ENCODE measurements at places on chromosomes 7 and 10.

DNA sequence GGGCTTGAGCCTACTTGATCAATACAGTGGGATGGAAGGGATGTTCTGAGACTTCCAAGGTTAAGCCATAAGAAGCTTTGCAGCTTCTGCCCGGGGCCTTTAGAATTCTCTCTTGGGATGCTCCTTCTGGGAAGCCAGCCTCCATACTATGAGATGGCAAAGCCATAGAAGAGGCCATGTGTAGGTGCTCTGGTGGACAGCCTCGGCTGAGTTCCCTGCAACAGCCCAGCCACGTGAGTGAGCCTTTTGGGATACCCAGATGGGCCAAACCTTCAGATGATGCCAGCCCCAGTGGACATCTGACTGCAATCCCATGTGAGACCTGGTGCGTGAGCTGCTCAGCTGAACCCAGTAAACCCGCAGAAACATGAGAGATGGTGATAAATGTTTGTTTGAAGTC, 370.6 kb downstream of the RPS24 start:
- no peak for DNase-seq

GRCh38 chr7:1248143-1248915, 15.7 kb downstream of the UNCX start:
- no peak for DNase-seq

DNA sequence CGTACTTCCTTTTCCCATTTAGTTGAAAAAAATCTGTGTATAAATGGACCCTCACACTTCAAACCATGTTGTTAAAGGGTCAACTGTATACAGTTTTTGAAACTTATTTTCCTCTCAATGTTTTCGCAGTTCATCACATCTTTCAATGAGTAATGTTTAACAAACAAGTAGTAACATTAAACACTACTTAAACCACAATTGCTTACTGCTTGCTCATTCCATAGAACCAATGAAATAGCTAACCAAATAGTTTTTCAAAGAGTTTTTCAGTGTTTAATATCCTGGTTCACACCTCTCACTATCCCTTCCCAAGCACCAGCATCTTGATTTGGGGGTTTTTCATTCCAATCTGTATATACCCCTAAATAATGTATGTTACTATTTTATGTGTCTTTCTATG, 9.1 kb downstream of the SEM1 start:
- DNase-seq = no peak

- DNase-seq = no peak
Measured at GRCh38 chr7:157940497-157940896, 603.7 kb downstream of the DNAJB6 start.

GRCh38 chr7:110854651-110855050, 236.3 kb upstream of the LRRN3 start:
- no peak for DNase-seq

DNA sequence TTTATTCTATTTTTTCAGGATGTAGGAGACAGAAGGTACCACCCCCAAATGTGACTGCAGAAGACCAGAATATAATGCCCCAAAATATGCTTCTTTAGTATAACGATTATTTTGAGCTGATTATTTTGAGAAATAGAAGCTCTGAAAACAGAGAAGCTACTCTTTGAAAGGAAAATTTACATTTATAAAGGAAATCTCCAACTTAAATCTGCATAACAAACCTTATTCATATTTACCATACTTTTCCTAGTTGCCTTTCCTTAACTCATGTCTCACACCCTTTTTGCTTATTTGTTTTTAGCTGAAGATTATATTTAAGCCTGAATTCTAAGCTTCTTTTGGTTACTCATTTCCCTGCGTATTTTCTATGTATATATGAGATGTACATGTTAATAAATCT, 127.1 kb upstream of the THSD7A start:
- no peak for DNase-seq

DNA sequence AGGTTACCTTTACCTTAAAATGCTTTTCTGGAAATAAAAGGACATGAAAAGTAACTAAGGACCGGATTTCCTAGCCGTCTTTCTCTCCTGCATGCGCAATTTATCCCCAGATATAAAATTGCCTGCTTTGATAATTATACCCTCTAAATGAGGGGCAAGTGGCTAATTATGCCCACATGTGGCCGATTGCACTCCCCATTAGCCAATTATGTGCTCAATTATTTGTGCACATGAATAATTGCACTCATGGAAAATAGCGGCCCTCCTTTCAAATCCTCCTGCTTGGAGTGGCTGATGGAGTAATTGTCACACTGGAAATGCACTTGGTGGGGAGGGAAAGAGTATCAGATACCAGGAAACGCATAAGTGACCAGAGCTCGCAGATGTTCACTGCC, 66.4 kb upstream of the ATRNL1 start:
- DNase-seq = no peak

DNA sequence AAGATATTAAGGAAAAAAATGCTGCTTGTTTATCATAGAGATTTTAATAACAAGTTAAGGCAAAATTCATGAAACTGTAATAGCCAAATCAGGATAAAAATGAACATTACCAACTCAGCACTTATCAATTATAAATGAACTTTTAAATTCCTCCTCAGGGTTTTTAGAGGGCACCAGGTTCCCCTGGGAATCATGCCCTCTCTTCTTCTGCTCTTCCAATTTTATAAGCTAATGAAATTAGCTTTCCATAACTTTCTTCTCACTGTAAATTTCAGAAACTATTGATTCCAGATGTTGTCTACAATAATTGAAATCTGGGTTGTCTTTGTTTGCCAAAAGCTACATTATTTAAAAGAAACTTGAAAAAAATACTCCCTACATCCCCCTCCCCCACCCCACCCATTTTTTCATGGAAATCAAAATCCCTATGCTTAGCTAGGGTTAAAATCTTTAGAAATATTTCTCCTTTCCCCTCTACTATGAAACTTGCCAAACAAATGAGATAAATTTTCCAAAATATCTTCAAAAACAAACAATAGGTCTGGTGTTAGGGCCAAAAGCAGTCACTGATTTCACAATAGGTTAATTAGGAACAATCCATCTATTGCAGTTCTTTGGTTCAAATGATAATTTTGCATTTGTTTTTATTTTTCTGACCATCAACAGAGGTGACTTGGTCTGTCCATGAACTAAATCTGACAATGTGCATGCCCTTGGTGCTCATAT, 187.7 kb downstream of the DOCK4 start:
- DNase-seq = no peak

DNA sequence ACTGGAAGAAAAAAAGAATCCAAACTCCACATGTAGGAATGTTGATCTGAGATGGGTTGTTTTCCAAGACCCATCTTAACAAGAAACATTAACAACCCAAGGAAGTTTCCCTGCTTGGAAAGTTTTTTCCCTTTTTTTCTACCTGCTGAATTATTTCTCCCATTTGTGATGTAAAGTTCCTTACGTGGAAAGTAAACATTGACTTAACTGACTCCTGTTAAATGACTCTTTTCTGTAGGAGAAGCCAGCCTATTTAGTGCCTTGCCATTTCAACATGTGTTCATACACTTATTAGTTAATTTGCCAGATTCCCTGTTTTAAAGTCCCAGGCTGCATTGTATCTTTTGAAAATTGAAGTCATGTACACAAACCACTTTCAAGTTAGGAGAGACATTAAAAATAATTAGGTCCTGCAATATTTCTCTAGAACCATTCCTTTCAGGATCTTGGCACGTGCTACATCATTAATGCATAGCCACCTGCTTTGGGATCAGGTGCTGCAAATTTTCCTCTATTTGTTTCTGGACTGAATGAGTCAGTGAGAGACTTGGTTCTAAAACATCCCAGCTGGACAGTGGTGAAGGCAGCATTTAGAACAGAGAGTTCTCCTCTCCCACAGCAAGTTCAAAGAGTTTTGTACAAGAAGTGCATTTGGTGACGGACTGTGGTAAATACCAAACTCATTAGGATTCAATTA, 698.5 kb downstream of the SUGCT start:
- DNase-seq = no peak

- DNase-seq = no peak
Measured at GRCh38 chr7:133412942-133413341, 160.1 kb downstream of the EXOC4 start.

DNA sequence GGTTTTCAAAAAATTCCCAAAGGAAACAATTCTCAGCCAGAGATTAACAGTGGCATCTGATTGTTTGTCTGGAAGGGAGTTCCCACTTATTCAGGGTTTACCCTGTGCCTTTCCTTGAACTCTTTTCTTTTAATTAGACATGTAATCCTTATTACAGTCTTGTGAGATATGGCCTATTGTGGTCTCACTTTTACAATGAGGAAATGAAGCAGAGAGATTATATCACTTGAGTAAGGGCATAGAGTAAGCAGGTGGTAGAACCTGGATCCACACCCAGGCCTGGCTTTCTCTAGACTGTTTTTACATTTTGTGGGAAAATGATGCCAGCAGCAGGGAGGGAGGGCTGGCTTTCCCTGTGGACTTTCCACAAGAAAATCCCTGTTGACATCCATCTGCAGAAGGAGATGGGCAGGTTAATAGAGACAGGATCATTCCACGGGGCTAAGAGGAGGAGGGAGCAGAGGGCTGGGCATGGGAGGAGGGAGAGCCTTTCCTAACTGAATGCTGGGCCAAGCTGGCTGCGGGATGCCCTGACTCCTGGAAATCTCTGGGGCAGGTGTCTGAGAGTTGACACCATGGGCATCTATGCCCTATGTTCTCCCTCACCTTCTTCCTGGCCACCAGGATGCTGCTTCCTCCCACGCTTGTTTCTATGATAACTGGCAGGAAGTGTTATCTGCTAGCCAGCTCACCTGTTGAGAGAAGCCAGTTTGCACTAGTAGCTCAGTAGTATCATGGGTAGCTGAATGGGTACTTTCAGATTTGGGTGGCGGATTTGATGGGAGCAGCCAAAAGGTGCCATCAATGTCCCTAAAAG, 28.7 kb upstream of the ARHGAP22 start:
- DNase-seq = no peak

DNA sequence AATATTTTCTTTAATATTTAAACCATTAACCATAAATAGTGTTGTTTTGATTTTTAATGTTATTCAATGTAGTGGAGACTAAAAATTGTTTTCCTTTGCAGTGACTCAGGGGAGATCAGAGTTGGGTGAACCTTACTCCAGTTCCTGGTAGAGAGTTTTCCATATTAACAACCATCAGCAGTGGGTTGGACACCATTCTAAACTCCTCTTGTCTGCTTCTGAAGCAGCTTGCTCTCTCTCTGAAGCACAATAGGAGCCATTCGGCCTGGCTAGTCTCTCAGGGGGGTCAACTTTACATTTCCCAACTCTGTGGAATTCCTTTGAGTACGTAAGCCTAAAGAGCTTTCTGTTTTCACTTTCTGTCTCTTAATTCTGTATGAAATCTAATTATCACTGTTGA, 9.4 kb upstream of the NRG3 start:
- DNase-seq = no peak

- DNase-seq = no peak
Measured at GRCh38 chr10:30127120-30127541, 67.7 kb upstream of the JCAD start.
